ENCODE measurements at places on chromosomes 1 and 21.

DNA sequence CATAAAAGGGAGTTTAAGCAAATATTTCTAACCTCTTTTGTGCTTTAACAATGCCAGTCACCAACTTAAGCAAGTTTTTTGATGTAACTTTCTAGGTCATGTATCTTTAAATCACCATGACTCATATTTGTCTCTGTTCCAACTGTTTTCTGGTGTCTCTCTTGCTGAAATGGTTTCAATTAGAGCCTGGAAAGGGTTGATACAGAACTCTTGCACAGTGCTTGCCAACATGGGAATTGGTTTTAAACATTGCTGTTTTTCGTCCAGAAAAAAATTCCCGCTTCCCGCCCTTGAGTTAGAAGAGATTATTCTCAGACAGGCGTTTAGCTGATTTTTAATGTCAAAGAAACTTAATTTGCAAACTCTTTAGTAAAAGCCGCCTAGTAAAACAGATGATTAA is 46.4 kb upstream of the SLC22A15 start:
- DNase-seq: no peak

- no peak for DNase-seq
These were observed 29.4 kb downstream of the SPATA17 start for GRCh38 chr1:217660353-217661062.

DNA sequence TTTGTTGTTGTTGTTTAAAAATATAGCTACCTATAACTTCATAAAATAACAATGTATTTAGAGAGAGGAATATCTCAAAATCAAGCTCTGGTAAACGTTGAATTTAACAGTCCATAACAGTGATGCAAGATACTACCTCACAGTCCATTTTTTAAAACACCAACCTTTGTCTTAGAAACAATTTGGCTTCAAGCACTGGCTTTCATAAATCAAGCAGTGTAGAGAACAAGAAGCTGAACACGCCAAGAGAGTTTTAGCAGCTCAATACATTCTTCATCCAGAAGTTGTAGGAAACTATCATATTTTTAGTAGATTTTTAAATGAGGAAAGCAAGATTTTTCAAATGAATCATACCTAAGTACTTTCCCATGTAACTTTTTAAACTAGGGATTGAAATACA is 334.3 kb upstream of the ADAMTS5 start:
- no peak for DNase-seq

GRCh38 chr1:55827350-55827749 is 612.2 kb upstream of the USP24 start:
- no peak for DNase-seq

- no peak for DNase-seq
These were observed 32.3 kb upstream of the ETS2 start for GRCh38 chr21:38773099-38774061.

- no peak for DNase-seq
These were observed 20.5 kb upstream of the CD2 start for GRCh38 chr1:116733476-116734365.

GRCh38 chr1:151005729-151006319 is 878 bp downstream of the MINDY1 start:
- no peak for DNase-seq

GRCh38 chr1:163054181-163054591 is 15.0 kb upstream of the RGS4 start:
- no peak for DNase-seq

GRCh38 chr1:67570486-67571143 is 114.4 kb upstream of the GADD45A start:
- DNase-seq: no peak

DNA sequence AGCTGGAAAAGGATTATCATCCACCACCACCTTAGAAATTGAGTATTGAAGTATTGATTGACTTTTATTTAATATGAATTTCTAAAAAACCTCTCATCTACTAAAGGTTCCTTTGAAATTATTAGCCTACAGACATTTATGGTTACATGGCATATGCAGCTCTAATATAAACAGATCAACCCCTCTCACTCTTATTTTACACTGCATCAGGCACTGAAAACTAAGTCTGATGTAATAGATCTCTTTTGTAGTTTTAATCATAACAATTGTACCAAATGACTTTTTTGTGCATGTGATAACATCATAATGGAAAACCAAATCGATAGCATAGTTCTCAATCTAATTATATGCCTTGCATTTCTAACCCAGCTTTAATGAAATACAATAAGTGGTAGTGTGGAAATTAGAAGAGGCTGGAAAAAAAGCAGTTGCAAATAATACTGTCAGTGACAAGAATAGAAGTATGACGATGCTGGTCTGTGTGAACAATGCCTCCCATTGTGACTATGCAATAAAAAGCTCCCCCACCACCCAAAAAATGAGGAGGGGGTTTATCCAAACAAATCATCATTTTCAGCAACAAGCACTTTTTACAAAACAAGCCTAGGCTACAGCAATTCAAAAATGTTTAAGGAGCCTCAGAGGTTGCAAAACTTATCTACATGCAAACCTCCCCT is 426.5 kb upstream of the NFIA start:
- no peak for DNase-seq

DNA sequence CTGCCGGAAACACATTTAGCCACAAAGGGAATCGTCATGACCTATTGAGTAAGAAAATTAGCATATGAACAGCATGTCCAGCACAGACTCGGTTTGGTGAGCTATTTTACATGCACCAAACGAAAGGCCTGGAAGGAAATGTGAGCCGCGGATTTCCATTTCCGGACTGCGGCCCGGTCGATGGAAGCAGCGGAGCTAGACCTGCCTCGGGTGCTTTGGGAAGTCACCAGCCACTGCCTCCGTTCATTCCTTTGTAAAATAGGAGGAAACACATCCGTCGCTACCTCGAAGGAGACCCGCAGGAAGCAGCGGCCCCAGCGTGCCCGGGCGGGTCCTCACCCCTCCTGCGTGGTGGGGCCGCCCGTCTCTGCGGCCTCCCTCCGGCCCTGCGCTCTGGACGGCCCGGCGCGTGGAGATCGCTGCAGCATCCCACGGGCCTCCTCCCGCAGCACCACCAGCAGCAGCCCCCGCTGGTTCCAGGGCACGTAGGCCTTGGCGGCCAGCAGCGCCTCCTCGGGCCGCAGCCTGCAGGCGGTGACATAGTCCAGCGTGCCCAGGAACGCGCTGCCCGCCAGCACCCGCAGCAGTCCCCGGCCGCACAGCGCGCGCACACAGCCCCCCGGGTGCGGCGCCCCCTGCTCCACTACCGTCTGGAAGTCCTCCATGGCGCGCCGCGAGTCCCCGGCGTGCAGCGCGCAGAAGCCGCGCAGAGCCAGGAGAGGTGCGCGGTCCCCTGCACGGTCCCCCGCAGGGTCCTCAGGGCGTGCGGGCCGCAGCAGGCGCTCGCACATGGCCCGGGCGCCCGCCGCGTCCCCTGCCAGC is 12.1 kb downstream of the TTC34 start:
- DNase-seq: no peak

DNA sequence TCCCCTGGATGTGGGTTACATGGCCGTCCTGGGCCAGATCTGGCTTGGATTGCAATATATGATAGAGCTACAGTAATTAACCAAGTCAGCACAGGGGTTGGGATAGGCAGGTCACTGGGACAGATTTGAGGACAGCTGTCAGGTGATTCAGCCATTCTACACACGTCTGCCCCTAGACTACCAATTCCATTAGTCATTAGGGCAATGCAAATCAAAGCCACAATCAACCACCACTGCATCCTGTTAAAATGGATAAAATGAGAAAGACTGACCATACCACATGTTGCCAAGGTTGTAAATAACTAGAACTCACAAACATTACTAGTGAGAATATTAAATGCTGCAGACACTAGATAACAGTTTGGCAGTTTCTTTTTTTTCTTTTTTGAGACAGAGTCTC is 16.0 kb downstream of the C21orf58 start:
- DNase-seq: no peak

- no peak for DNase-seq
These were observed 99.1 kb downstream of the CLEC20A start for GRCh38 chr1:178397678-178398077.

- DNase-seq: no peak
These were observed 129.1 kb downstream of the TOMM20 start for GRCh38 chr1:234999513-234999940.

- DNase-seq: peak; percentile 77
These were observed 797 bp downstream of the CC2D1B start for GRCh38 chr1:52365071-52365745.

DNA sequence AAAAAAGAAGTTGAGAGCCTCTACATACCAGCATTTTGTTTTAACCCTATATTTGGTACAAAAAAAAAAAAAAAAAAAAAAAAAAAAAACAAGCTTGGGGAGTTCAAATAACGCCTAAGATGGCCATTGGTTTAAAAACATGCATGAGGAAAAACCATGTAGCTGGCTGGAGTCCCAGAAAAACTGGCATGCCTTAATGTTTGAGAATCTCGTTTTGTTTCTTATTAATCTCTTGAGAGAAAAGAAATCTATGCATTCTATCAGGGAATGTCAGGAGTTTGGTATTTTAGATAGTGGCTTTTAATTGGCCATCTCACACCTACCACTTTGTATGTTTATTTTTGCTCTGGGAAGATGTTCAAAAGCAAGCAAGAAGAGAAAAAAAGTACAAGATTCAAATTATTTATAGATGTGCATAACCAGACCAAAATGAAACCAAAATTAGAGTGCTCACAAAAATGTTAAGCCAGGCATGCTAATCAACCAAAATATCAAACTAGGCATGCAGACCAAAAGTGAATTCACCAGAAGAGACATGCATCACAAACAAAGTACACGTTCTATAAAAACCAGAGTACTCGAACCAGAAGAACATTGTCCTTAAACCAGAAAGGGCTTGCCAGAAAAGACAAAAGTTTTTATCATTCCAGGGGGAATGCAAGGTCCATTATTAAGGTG is 156.6 kb downstream of the AK5 start:
- no peak for DNase-seq

DNA sequence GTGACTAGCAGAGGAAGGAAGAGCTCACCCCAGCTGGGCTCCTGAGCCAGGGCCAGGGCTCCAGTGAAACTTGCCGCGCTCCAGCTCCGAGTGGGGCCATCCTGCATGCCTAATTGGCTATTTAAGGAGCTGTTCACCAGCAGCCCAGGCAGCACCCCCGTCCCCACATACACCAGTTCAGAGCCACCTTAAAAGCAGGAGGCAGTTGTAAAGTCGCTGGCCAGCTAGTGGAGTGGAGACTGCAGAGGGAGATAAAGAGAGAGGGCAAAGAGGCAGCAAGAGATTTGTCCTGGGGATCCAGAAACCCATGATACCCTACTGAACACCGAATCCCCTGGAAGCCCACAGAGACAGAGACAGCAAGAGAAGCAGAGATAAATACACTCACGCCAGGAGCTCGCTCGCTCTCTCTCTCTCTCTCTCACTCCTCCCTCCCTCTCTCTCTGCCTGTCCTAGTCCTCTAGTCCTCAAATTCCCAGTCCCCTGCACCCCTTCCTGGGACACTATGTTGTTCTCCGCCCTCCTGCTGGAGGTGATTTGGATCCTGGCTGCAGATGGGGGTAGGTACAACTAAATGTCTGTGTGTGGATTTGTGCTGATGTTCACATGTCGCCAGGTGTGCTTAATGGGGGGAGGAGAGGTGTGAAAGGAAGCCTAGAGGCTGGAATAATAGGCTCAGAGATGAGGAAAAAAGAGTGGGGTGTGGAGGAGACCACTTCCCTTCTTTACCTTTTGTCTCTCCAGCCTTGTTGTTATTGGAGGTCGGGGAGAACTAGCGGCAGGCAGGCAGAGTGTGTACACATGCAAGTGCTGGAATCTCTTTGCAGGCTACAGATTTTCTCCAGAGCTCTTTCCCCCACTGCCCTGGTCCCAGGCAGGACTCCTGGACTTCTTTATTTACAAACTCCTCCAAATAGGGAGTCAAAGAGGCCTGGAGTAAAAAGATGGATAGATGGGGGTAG is at the start of gene CA14:
TSS of gene CA14 (plus strand) at position 151 of the 962 bp plus-strand sequence. CDS start at position 506, 355 bp downstream.
- DNase-seq: no peak

Data from WERI-Rb-1 (cell line).